Omental fat pad (tissue), 4 donors: ENCODE measurements at places on chromosomes 3 and 15. TPM values are rescaled to one million over a fixed set of nuclear protein-coding genes. Genes with fewer than 3 reads are reported as not detected.

DNA sequence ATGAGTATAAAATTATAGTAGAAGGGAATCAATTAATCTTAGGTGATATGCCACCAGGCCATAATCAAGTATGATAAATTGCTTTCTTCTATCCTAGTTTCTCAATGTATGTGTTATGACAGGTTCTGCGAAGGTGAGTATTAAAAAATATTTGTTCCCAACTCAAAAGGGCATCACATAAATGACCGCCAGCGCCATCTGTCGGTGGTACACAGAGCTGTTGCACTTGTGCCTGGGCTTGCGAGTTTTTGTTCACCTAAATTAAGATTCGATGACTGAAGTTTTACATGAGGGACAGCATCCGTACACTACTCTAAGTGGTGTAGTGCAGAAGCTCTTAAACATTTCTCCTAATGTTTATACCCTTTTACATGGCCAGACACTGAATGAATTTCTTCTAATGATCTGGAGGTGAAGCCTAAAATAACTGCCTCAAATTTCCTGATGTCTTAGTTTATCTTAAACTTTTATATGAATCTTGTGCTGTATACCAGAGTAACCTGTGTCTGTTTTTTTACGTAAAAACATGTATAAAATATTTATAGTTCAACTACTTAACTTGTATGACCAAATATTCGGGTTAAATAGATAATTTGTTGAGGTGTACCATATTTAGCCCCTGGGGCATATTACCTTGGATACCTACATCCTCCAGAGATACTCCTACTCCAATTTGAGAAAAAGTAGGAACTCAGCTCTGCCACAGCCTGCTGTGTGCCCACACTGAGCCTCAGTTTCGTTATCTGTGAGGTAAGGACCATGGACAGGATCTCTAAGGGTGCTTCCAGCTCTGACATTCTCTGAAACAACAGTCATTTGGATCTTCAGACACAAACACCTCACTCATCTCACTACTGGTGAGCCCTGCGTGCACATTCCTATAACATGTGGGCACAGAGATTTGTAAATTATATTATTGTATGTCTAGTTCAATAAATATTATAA lies 365.6 kb downstream of the MAGI1 start:
- DNase-seq, result peak; percentile 43

Gene CA12
- total RNA-seq, result 1.6 TPM

Gene TMIE
- total RNA-seq, result not detected

GRCh38 chr3:158569794-158570193 lies 1.2 kb upstream of the MLF1 start:
- DNase-seq, result no peak

DNA sequence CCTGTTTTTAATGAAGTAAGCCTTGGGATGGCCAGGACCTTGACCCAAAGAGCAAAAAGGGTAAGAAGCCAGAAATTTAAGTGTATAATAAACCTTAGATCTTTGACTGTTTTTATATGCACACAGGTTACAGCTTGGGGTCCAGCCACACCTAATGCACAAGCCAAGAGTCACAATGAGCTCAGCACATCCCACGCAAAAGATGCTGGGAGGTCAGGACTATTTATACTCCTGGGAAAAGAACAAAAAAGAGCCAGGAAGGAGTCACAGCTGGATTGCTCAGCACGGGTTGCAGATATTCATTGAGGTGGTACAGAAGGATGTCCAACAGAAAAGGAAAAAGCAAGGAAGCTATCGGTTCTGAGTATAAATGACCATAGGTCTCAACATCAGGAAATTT lies 536.3 kb downstream of the NTRK3 start:
- DNase-seq, result no peak

- DNase-seq, result no peak
Measured at GRCh38 chr15:35929740-35930444, 383.9 kb upstream of the DPH6 start.

GRCh38 chr3:189229196-189229828 lies 57.5 kb downstream of the TPRG1 start:
- DNase-seq, result no peak

Gene IL17RE
- 11.8 TPM for total RNA-seq

- DNase-seq, result no peak
Measured at GRCh38 chr3:3618623-3619022, 180.6 kb upstream of the LRRN1 start.

DNA sequence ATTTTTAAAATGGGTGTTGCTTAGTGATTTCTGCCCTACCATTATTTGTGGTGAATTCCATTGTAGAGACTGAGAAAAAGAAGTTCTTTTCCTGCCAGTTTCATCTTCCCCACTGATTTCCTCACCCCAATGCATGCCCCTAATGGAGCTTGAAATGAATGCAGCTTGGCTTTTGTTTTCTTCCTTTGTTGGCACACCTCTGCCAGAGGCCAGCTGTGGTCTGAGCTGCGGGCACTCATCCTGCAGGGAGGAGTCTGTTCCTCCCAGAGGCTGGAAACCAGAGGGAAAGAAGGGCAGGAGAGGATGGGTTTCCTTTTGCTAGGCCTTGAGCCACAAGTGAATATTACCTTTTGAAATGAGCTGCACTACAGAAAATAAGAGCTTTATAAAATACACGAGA lies 9.3 kb upstream of the ST8SIA2 start:
- no peak for DNase-seq

Gene DISP2
- total RNA-seq, result under 0.01 TPM

GRCh38 chr15:83928878-83929418 lies 275.0 kb downstream of the ADAMTSL3 start:
- DNase-seq, result no peak

DNA sequence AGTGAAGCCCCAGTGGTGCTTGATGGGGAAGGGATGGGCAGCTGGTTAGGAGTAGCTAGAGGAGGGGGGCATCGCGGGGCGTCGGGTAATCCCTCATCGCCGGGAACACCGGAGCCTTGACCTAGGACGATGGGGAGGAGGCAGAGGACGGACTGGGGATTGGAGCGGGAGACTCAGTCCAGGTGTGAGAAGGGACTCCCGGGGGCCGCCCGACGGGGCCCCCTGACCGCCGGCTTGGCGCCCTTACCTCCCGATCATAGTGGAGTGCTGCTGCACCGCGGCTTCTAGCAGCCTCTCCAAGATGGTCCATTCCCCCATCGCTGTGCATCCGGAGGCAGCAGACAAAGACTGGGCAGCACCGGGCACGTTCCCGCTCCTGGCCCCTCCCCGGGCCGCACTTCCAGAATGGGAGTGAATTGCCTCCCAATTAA lies 612 bp downstream of the GJD2 start:
- DNase-seq, result no peak

GRCh38 chr15:100330629-100331215 lies 11.1 kb downstream of the ADAMTS17 start:
- DNase-seq, result no peak

Gene TMEM40
- total RNA-seq, result not detected

- DNase-seq, result no peak
Measured at GRCh38 chr3:37952564-37952963, 38.0 kb upstream of the VILL start.

DNA sequence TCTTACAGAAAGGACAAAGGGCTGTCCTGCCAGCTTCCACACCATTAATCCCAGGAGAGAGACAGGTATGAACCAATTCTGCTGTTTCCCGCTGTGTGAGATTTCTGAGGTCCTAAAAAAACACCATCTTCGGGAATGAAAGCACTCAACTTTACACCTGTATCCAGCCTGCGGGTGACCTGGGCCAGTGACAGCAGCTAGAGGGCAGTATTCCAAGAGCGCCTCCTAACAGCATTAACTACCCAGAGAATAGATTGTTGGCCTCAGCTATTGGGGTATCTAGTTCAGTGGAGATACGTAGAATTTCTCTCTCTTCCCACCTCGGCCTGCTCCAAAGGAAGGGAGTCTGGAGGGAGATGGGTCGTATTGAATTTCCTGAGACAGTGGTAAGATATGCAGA lies 55.1 kb downstream of the WDR76 start:
- no peak for DNase-seq

GRCh38 chr15:62231856-62232255 lies 66.8 kb upstream of the C2CD4B start:
- no peak for DNase-seq

Gene FBLN2
- total RNA-seq, result 568 TPM

GRCh38 chr3:187473778-187474406 lies 105.7 kb downstream of the RTP4 start:
- DNase-seq, result no peak

- DNase-seq, result no peak
Measured at GRCh38 chr3:13704174-13704573, 155.2 kb downstream of the FBLN2 start.

Gene GOLGA8M
- total RNA-seq, result 5.6 TPM

Gene SLMAP
- 42.7 TPM for total RNA-seq

Gene TMCO5A
- not detected for total RNA-seq

Gene VEPH1
- 3.1 TPM for total RNA-seq

Gene THBS1
- 690 TPM for total RNA-seq

DNA sequence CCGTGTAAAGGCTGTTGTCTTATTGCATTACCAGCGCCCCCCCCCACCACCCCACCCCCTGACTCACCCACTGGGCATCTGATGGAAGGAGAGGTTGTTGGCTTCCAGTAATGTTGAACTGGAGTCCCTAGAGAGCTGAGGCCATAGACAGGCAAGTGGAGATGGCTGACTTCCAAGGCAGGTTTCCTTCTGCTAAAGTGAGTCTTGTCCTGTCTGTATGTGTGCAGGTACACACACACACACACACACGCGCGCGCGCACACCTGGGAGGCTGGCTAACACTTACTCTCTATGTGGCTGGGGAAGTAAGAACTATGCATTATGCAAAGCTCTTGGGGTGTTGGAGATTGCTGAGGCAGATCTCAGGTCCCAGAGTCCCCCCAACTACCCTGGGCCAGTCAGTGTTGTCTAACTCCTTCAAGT lies 1.6 kb upstream of the KY start:
- no peak for DNase-seq

- no peak for DNase-seq
Measured at GRCh38 chr15:87686339-87686738, 570.2 kb downstream of the NTRK3 start.

DNA sequence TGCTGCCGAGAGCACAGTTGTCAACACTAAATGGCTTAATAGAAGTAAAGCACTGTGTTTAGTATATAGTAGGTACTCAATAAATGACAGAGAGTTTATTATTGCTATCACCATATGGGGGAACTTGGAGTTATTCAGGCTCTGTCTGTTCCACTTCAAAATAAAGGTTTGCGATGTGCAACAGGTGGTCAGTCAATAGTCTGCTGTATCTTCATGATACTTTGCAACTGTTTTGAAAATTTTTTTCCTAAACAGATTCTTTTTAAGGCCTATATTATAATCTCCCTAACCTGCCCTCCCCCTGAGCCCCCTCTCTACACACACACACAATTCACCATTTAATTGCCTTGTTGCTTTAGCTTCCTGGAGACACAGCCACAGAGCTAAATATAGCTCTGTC lies 164.7 kb upstream of the NR2F2 start:
- DNase-seq, result no peak

Gene RASL12
- 4.6 TPM for total RNA-seq

DNA sequence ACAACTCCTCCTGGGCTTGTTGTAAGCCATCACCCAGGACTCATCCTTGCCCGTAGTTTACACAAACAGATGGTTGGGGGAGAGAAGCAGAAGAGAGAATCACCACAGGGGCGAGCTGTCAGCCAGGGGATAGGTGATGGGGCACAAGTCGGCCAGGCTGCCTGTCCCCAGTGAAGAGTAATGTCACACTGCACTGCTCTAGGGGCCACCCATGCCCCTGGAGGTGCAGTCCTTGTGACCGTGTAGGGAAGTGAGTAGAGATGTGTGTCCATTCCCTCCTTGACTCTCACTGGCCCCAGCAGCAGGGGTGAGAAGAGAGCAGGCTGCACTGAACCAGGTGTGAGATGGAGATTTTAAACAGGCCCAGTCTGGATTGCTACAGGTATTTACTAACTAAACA lies 17.1 kb upstream of the PRSS50 start:
- no peak for DNase-seq

Gene SLC7A14
- total RNA-seq, result under 0.01 TPM

DNA sequence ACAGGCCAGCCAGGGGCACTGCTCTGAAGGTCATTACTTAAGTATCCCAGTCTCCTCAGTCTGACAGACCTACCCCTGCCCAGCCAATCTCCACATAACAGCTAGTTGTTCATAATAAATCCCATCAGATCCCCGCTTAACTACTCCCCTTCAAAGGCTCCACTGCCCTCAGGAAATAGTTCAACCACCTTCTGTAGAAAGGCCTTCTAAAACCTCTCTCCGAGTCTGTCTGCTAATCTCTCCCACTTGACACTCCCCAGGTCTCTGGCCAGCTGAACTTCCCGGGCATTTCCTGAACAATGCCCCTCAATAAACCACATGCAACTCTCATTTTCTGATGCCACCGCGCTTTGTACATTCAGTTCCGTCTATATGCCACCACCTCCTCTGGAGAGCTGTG lies 6.0 kb downstream of the PRC1 start:
- DNase-seq, result no peak

DNA sequence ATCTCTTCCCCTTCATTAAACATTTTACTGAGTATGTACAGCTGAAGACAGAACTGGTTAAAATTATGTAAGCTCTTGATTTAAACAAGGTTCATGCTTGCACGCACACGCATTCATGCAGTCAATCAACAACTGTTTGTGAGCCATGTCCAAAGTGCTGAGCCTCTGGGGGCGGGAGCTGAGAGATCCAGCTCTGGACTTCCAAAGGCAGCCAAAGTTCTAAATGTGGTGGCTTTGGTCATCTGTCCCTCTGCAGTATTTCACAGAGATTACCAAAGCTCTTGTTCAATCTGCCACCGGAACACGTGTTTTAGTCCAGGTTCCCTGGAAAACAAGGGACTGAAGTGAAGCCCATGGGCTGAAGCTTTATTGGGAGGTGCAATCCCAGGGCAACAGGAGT lies 52.4 kb upstream of the SNRPA1 start:
- DNase-seq, result no peak

Gene CTDSPL
- total RNA-seq, result 28.3 TPM

- DNase-seq, result no peak
Measured at GRCh38 chr3:44682182-44682896, 30.1 kb upstream of the ZNF502 start.

DNA sequence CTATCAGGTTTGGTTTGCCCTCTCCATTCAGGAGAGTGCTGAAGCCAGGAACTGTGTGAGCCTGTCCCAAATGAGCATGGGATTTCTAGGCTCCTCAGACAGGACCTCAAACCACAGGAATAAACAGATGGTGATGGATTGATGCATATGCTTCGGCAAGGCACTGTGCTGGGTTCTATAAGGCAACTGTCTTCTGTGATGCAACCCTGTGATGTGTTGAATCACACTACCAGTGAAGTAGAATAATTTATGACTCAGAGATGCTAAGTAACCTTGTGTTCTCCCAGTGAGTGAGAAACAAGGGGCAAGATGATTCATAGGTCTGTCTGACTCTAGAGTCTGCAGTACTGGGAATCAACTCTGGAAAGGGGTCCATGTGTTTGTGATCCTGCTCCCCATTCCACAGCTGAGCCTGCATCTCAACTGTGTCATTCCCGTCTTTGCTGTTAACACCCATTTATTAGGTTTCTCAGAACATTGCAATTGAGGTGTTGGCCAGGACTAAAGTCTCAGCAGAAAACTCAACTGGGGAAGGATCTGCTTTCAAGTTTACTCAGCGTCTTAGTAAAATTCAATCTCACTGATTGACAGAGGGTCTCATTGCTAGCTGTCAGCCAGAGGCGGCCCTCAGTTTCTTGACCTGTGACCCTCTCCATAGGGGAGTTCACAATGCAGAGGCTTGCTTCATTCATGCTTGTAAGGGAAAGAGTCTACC lies 510.1 kb upstream of the CFAP20DC start:
- no peak for DNase-seq
